Activated T-cell treated with anti-CD3 and anti-CD28 coated beads for 24 hours (primary cell): ENCODE measurements at places on chromosomes 12 and 14.

GRCh38 chr14:61503167-61503801 is 181.9 kb downstream of the PRKCH start:
- peak; percentile 35 for DNase-seq

- DNase-seq: no peak
These were observed 68.9 kb downstream of the ZNF664 start for GRCh38 chr12:124041907-124042306.

GRCh38 chr12:77042833-77043232 is 22.5 kb downstream of the E2F7 start:
- no peak for DNase-seq

- DNase-seq: no peak
These were observed 40.7 kb downstream of the PTPRQ start for GRCh38 chr12:80484746-80485145.

GRCh38 chr12:55908726-55909512 is 18.8 kb downstream of the PYM1 start:
- DNase-seq: no peak

- DNase-seq: no peak
These were observed 270.7 kb upstream of the PDE3A start for GRCh38 chr12:20097626-20098025.

DNA sequence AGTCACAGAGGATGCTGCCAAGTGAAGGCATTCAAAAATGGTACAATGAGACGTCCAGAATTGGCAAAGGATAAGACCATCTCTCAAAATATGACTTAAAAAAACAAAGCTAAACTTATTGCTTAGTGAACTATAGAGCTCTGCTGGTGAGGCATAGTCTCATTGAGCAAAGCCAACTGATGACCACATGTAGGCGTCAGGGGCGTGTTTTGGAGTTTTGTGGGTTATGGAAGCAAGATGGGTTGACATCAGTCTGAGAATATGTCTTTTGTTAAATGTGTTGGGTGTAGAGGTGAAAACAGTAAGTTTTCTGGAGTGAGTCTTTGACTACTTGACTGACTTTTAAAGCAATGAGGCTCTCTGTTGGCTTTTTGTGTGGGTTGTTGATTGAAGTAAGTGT is 47.2 kb downstream of the ATL1 start:
- DNase-seq: peak; percentile 11

DNA sequence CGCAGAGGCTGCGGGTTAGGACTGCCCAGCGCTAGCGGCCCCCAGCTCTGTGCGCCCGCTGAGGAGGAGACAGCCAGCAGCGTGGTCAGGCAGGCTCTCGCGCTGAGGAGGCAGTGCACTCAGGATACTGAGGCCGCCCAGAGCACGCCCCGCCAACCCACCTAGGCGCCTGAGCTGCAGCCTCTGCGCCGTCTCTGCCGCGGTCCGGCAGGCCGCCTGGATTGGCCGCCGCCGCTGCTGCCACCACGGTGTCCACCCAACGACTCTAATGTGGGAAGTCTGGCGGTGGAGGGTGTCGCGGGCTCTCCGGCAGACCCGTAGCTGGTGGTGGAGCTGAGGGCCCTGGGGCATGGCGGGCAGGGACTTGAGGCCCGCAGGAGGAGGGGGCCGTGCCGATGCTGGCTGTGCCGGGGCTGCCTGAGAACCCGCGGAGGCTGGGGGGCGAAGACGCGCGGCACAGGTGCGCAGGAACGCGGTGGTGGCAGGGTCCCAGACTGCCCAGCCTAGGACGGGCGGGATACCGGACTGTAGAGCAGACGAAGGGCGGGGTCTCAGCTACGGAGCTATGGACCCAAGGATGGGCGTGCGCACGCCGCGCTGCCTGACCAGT is 69.9 kb downstream of the ASCL4 start:
- no peak for DNase-seq

GRCh38 chr12:1803736-1804135 is 16.6 kb upstream of the LRTM2 start:
- DNase-seq: no peak

- no peak for DNase-seq
These were observed 39.4 kb downstream of the HNRNPC start for GRCh38 chr14:21229821-21230220.

- DNase-seq: no peak
These were observed 50.3 kb downstream of the NOC4L start for GRCh38 chr12:132194556-132194955.

- DNase-seq: no peak
These were observed 16.7 kb downstream of the PIWIL1 start for GRCh38 chr12:130354407-130354806.

GRCh38 chr14:104363891-104364760 is 215.4 kb upstream of the C14orf180 start:
- DNase-seq: no peak

- no peak for DNase-seq
These were observed 480.2 kb upstream of the CCDC196 start for GRCh38 chr14:66005900-66006434.

- no peak for DNase-seq
These were observed 72.9 kb downstream of the DDX51 start for GRCh38 chr12:132071040-132071810.

- DNase-seq: no peak
These were observed 26.9 kb downstream of the BATF start for GRCh38 chr14:75549169-75549568.

- no peak for DNase-seq
These were observed 91.8 kb downstream of the SLC41A2 start for GRCh38 chr12:104866291-104866690.

DNA sequence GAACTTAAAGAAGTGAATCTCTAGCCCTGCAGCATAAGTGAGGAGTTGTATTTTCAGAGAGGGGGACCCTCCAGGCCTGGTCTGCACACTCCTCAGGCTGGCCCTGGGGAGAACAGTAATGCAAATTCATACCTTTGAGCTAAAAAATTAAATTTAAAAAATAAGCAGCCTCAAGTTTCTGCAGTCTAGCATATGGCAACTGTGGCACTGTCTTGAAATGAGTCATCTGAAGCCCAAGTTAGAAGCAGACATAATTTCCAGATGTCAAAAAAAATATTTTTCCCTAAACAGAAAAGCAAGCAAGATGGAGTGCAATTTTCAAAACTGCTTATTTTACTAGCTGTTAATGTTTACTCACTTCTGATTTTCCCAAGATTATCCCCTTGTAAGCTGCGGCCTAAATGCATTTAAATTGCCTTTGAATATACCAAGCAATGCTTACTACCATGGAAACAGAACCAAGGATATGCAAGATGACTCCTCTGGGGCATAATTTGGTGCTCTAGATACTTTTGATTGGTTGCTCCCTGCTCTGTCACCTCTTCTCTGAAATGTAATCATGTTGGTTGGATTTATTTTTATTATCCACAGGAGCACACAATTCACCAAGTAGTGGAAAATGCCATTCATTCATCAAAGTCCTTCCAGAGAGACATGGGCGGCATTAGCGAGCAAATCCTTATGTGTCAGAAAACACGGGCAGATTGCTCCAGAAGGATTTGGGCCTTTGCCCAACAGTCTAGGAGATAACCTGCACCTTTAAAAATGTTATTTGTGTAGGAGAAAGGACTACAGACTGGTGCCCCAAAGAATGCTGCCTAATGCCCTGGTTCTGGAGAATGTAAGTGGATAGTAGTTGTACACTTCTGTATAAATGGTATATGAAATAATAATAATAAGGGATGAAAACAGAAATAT is 25.0 kb upstream of the DHRS7 start:
- DNase-seq: no peak

DNA sequence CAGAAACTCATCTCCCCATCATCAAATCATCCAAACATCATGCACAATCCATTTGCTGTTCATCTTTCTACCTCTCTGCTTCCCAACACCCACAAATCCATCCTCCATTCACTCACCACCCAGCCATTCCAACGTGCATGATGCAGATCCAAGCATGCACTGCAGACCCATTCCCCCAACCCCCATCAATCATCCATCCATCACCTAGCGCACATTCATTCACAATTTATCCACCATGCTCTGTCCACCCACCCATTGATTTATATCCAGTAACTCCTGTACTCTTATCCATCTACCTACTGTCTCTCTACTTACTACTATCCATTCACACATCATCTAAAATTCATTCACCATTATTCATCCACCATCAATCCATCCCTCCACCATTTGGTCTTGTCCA is 4.0 kb upstream of the AMN start:
- no peak for DNase-seq

GRCh38 chr12:108802101-108802961 is 55.1 kb downstream of the SSH1 start:
- no peak for DNase-seq

DNA sequence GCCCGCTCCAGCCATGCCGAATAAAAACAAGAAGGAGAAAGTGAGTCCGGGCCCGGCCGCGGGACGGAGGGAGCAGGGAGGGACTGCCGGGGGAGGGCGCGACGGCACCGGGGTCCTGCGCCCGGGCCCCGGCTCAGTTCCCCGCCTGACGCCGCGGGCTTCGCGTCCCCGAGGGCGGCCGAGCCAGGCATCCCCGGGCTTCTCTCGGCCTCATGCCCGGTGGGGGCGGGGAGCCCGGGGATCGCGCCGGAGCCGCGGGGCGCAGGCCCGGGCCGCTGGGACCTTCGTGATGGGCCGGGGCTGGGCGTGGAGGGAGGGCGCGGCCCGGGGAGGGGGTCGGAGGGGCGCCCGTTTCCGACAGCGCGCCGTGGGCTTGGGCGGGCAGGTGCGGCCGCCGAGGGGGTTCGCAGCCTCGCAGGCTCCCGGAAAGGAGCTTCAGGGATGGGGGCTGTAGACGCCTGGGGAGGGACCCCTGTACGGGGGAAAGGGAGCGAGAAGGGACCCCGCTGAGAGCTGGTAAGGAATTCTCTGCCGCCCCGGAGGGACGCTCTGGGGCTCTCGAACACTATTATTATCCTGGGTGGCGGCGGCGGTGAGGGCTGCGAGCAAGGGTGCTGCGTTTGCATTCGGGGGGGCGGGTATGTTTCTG is 496 bp downstream of the PPP2R5C start:
- DNase-seq: peak; percentile 32

- DNase-seq: peak; percentile 52
These were observed 6.0 kb downstream of the GPR132 start for GRCh38 chr14:105059035-105059924.

- no peak for DNase-seq
These were observed 907 bp upstream of the EFS start for GRCh38 chr14:23365732-23366425.

DNA sequence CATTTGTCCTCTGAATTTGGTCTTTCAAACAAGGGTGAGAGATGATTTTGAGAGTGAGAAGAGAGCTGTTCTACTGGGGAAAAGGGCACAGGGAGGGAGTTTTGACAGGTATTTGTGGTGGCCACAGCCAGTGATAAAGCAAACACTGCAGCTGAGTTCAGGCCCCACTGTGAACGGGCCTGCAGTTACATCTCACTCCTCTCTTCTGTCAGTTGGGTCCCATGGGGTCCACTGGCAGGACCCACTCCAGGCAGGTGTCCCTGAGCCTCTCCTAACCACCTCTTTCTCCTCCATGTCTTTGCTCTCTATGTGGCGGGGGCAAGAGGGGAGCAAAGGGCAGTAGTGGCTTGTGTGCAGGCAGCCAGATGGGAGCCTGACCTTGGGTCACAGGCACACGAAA is 294.8 kb downstream of the APAF1 start:
- no peak for DNase-seq

DNA sequence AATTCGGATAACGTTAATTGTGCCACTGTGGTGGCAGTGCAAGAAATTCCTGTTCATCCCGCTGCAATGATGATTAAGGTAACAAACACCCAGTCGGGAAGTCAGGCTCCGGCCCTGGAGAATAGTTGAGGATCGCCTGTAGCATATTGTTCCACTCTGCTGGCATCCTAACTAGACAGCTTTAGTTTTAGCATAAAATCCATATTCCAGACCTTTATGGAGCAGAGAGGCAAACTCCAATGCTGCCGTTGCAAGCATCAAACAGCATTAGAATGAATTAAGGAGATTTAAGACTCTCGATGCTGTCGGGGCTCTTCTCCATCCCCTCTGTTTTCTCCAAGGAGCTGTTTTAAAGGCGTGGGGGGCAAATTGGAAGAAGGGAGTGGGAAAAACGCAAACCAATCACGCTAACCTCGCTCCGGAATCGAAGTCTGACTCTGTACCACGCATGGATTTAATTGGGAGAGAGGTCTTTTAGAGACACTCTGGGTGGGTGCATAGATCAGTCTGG is 660.4 kb downstream of the VRK1 start:
- no peak for DNase-seq

GRCh38 chr12:127293507-127294310 is 973.3 kb upstream of the TMEM132C start:
- DNase-seq: peak; percentile 22

GRCh38 chr12:97471194-97471593 is 8.6 kb downstream of the RMST start:
- DNase-seq: no peak

GRCh38 chr14:92527721-92528120 is 14.1 kb downstream of the RIN3 start:
- no peak for DNase-seq

DNA sequence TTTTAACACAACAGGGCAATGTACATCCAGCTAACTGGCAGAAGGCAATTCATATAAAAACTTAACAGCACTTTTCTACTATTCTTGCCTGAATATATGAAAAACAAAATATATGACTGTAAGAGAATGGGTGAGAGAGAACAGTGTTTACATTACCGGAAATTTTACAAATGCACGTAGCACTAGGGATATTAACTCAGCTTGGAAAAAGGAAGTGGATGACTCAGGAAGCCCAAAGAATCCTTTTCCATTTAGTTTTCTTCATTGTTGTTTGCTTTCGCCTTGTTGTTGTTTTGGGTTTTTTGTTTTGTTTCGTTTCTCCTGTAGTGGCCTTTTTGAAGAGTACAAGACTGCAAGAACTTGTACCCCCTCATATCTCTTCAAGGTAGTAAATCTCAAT is 295.5 kb downstream of the EGLN3 start:
- DNase-seq: no peak

DNA sequence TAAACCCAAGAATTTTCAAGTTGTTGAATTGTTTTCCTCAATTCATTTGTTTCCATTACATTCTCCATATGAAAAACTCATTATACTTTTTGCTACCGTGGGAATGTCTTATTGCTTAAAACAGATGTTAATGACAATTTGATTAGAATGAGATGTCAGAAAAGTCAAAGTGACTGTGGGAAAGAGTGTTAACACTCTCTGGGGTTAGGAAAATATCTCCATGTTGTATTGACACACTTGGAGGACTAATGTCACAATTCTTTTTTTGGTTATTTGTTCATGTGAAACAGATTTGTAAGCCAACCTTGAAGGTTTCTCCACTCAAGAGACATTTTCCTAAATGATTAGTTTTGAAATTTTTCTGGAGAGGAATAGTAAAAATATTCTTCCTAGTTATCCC is 47.2 kb upstream of the CMAS start:
- DNase-seq: no peak

GRCh38 chr12:31007636-31008175 is 66.0 kb upstream of the DDX11 start:
- DNase-seq: no peak

DNA sequence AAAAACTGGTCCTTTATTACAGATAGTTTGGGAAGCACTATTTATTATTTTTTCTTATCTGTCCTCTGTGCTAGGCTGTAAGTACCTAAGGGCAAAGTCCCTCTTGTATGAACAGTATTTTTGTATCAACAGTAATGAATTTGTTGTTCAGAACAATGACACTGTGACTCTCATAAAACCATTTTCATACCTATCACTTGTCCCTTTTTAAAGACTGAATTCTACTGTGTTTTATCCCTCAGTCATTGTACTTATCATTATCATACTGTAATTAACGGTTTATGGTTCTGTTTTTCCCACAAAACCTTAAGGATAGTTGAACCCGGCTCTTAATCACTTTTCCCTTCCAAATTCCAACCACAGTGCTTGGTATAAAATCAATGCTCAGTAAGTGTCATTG is 69.4 kb downstream of the SRGAP1 start:
- DNase-seq: no peak

GRCh38 chr12:75672200-75672599 is 160.8 kb upstream of the KRR1 start:
- no peak for DNase-seq
